NAMALWA (cell line): ENCODE measurements at places on chromosomes 16 and 17.

DNA sequence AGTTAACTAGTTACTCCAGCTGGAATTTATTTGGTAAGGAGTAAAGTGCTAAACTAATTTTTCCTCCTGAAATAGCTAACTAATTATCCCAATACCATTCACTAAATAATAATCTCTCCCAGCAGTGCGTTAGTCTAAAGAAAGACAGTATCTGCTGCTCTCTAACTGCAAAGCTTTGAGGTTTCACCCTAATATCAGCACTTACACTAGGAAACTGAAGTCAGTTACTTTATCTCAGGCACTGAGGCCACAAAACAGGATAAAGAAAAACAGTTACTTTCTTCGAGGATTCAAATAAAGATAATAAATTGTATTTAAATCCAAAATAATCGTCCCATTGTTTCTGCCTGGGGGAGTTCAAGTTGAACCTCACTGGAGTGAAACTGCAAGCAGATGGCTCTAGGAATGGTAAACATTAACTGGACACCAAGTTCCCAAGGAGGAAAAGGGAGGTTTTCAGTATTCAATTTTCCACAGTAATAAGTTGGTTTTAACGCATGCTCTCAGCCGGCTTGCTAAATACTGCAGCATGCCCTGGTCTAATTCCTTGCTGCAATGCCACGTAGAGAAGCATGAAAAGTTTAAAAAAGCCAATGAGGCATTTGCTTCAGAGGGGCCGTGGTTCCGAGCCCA lies 20.0 kb upstream of the FOXJ1 start:
- no peak for DNase-seq

DNA sequence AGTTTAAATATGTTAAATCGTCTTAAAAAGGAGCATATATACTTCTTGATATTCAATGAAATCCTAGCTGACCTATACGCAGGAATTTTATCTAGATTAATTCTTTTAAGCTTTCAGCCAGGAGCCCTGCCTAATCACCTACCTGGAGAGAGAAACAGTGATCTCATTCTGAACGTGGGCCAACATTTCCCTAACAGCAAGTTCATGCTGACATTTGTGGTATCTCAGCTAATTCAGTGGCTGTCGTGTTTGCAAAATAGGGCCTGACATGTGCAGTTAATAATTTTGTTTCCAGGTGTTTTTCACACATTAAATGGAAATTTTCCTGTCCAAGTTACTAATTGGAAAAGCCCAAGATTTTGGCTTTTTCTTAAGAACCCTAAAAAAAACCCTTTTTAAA lies 17.4 kb downstream of the KRT24 start:
- DNase-seq: no peak

DNA sequence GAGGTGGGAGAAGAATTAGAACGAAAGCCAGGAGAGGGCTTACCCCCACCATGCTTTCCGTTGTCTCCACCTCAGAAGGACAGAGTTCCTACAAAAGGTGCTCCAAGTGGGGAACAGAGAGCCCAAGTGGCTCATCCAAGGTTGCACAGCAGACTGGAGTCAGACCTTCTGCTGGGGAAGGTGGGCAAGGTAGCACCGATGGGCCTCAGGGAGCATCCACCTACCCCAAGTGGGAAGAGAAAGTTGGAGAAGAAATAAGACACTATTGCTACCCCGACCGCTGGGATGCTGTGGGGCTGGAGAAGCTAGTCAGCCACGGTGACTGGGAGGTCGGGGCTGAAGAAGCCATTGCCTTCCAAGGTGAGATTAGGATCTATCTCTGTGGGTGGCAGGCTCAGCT lies 21.5 kb downstream of the UNC119 start:
- DNase-seq: no peak

DNA sequence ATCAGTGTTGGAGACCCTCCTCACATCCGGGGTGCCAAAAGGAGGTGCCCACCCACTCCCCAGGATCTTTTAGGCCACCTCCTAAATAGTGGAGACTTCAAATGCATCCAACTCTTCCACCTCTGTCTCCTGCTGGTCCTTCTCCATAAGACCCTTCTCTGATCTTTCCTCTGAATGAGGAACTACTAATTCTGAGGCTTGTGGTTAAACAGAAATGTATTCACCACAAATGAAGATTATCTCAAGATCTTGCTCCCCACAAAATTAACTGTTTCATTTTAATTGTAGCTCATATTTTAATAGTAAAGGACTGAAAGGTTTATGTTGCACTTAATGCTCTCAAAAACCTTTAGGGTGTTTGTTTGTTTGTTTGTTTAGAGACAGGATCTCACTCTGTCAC lies 34.1 kb downstream of the TLE7 start:
- DNase-seq: no peak

- no peak for DNase-seq
Measured at GRCh38 chr17:35895636-35896587, 15.8 kb upstream of the CCL5 start.

GRCh38 chr16:88087517-88087877 lies 136.3 kb downstream of the BANP start:
- no peak for DNase-seq

DNA sequence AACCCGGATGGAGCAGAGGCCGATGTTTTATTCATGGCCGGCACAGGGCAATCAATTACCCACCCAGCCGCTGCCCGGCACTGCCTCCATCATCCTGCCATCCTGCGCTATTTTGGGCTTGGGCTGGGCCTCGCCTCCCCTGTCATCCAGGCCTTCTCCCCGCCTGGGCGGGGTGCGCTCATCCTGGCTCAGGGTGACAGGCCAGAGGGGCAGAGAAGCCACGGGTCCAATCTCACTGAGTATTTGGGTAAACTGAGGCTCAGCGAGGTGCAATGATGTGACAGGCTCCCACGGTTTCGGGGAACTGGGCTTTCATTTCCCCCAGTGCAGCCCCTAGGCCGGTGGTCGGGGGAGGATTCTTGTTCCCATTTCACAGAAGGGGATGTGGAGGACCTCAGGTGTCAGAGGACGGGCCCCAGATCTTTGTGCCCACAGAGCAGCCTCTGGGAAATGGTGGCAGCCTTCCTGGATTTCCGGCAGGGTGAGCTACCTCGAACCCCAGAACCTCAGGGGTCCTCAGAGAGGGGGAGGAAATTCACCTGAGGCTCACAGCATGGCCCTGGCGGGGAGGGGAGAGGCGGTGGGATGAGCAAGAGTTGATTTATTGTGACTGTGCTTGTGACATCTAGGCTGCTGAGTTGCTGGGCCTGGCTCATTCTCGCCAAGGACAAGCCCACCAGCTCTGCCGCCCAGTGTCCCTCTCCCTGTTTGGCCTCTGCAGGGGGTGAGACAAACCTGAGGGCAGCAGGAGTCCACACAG lies 23.8 kb upstream of the KCNJ12 start:
- no peak for DNase-seq

DNA sequence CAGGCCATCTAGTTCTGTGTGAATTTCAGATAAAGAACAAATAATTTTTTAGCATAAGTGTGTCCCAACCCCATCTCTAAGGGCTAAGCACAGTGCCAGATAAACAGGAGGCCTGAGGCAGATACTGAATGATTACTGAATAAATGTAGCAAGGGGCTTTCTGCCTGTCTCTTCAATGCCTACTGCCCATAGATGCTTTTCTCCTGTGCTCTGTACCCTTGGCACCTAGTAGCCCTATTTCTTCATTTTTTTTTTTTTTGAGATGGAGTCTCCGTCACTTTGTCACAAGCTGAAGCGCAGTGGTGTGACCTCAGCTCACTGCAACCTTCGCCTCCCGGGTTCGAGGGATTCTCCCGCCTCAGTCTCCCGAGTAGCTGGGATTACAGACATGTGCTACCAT lies 25.3 kb downstream of the IGFBP4 start:
- DNase-seq: no peak

GRCh38 chr16:26569793-26570192 lies 496.9 kb upstream of the C16orf82 start:
- DNase-seq: peak; percentile 39

- no peak for DNase-seq
Measured at GRCh38 chr16:9443864-9444263, 352.4 kb downstream of the HAPSTR1 start.
